Stimulated activated CD4-positive, alpha-beta T cell treated with anti-CD3 and anti-CD28 coated beads, Interleukin-1b, Interleukin-23, amount 100 ng/mL, for 1 hour (primary cell): ENCODE measurements at places on chromosomes 4 and X.

DNA sequence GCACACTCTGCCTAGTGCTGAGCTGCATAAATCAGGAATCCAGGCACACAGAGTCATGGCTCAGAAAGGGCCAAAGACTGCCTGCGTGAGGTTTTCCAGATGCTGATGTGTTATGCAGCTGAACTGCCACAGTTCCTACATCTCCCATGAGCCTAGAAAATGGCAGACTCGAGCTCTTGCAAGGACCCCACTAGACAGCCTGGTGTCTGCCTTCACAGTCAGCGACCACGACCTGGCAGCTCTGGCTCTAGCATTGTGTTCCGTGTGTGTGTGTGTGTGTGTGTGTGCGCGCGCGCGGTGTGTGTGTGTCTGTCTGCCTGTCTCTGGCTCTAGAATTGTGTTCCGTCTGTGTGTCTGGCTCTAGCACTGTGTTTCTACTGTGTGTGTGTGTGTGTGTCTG is 203.6 kb upstream of the AGTR2 start:
- no peak for DNase-seq

GRCh38 chr4:145090380-145090779 is 7.6 kb downstream of the ANAPC10 start:
- DNase-seq, result no peak

- DNase-seq, result no peak
Measured at GRCh38 chr4:139902321-139903320, 237.0 kb downstream of the MGST2 start.

DNA sequence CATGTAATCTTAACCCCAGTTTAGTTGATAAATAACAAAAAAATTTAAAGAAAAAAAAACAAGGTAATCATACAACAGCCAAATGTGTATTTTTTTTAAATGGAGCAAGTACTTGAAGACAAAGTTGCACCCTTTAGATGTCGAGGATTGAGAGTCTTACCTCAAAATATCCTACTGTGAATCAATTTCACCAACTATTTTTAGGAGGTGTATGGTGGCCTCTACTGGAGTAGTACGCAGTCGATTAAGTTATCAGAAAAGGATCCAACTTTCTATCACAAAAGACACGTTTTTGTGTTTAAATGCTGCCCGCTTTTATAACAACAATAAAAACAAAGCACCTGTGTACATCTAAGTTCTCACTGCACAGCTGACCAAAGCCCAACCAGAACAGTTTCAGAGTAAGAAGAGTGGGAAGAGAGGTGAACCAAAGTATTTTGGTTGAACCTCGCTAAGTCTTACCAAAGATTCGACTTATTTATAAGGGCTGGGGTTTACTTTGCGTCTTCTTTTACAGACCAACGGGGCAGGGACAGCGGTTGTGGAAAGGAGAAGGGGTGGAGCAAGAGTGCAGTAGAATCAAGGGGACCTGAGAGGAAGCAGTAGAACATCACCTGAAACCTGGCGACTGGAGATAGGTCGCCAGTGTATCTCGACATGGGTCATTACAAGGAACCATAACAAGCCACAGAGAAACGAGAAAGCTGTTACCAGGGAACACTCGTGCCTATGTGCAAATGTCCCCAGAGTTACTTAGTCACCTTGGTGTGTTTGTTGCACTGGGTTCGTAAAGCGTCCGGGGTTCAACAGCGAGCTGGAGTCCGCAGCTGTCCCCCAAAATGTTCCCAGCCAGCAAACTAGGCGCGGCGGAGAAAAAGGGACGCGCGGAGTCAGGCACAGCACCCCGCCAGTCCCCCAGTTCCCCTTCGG is 1.1 kb downstream of the RPS6KA6 start:
- no peak for DNase-seq

GRCh38 chr4:170423137-170423536 is 333.4 kb upstream of the AADAT start:
- DNase-seq, result no peak

DNA sequence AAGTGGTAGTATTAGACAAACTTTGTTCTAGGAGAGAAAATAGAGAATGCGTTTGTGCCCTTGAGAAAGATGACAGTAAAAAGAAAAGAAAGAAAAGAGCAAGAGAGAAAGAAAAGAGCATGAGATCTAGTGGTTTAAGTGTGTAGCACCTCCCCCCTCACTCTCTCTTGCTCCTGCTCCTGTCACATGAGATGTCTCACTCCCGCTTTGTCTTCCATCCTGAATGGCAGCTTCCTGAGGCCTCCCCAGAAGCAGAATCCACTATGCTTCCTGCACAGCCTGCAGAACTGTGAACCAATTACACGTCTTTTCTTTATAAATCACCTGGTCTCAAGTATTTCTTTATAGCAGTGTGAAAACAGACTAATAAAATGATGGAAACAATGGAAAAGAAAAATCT is 499.6 kb downstream of the ACTRT1 start:
- DNase-seq, result no peak

- DNase-seq, result no peak
Measured at GRCh38 chr4:125489952-125490690, 175.4 kb downstream of the FAT4 start.

DNA sequence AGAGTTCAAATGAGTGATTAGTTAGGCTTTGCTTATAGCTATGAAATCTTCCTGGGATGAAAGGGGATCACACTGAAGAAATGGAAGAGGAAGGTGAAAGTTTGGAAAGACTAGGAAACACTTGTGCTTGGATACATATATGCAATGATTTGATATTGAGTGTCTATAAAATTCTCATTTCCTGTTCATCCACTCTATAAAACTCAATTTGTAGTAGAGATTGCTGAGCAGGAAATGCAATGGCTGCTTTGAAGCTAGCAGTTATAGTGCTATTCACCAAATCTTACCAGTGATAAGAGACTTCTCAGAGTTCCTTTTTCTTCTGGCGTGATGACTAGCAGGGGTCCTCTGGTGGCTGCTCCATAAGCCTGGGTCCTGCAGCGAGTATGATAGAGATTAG is 128.1 kb upstream of the HPF1 start:
- DNase-seq, result no peak

DNA sequence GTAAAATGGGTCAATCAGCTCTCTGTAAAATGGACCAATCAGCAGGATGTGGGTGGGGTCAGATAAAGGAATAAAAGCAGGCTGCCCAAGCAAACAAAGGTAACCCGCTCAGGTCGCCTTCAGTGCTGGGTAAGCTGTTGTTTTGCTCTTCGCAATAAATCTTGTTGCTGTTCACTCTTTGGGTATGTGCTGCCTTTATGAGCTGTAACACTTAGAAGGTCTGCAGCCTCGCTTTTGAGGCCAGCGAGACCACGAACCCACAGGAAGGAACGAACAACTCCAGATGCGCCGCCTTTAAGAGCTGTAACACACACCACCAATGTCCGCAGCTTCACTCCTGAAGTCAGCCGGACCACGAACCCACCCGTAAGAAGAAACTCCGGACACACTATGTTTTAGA is 11.5 kb upstream of the CAMK2D start:
- no peak for DNase-seq

DNA sequence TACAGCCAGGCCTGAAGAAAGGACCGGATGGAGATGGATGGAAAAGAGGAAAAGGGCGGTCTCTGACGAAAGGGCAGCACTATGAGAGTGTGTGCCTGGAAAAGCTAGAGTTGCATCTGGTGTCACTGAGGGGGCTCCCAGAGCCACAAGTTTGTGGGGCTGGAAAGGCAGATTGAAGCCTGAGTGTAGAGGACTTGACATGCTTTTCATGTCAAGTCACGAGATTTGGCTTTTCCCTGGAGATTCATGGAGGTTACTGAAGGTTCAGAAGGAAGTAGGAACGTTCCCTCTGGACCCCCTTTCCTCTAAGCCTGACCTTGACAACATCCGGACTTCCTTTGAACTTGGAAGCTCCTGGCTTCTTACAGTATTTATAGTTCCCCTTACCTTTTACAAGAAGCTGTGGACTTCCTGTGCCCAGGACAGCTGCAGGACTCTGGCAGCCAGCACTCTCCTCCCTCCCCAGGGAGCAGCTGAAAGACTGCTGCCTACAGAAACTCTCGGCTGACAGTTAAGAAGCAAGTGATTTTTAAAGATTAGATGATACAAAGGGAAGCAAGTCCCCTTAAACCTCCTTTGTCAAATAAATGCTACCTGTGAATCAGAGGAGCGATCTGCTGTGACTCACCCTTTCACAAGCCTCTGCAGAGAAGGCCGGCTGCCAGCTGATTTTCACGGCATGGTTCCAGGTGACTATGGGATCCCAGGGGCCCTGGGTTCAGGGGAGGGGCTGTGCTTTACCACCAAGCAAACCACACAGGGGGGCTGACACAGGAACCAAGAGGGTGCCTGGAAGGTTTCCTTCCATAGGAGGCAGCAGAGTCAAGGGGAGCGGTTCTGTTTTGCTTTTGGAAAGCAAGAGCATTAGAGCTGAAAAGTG is 72.9 kb upstream of the STIM2 start:
- DNase-seq, result no peak

DNA sequence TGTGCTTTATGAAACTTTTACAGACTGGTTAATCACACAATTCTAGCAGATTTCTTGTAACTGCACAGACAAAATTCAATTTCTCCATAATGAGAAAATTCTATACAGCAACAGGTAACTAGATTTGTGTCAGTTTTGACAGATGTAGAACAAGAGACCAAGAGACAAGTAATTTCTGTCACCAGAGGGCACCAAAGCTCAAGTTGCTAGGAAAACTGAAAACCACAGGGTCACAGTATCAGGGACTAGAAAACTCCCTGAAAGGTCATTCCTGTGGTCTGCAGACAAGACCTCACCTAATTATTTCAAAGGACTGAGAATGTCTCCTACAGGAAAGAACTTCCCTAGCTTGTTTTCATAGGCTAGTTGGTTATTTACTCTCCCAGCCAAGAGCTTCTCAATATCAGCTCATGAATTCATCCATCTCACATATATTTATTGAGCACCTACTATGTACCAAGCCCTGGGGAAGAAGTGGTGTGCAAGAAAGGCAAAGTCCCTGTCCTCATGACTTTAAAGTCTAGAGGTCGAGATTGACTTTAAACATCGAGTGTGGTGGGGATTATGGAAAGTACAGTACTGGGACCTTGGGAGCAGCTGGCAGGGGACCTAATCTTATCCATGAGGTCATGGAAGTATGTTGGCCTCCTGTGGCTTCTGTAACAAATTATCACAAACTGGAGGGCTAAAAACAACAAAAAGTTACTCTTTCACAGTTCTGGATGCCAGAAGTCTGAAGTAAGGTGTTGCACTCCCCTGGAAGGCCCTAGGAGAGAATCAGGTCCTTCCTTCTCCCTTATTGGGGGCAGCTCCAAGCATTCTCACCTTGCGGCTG is 47.8 kb upstream of the SETD7 start:
- no peak for DNase-seq

- DNase-seq, result no peak
Measured at GRCh38 chr4:179543771-179544170, 2101.5 kb upstream of the AGA start.

GRCh38 chrX:34810916-34811315 is 131.7 kb upstream of the FAM47B start:
- no peak for DNase-seq

- no peak for DNase-seq
Measured at GRCh38 chrX:39175418-39176057, 374.3 kb downstream of the MID1IP1 start.

DNA sequence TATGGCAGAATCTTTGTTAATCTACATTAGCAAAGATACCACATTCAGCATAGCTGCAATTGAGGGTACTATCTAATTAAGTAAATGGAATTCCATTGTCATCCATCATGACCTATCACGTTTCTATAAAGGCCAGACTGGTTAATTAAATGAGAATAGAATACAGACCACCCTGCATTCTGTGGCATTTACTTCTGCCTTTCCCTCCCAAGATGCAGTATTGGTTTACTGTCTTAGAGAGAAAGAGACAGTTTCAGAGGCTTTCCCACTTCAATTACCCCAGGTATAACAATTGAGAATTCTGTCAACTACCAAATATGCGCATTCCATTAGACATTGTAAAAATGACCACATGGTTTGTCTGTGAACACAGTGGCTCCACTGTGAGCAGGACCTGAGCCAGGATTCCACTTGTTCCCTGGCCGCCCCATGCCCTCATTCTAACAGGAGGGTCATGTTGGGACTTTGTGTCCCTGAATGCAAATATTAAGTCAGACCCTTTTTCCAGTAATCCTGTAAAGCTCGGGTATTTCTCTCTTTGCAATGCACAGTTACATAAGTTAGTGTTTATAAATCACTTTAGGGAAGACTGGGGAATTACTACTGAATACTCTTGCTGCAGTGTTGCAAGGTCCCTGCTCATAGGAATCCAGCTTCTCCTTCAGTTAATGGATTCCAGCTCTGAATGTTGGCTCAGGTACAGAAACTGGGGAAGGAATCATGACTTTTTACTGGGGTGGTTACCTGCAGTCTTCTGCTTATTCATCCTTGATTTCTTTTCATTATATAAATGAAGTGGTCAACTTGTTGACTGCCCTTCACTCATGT is 261.0 kb downstream of the PDGFC start:
- DNase-seq, result no peak

GRCh38 chr4:145520172-145520571 is 38.5 kb downstream of the SMAD1 start:
- DNase-seq, result no peak

DNA sequence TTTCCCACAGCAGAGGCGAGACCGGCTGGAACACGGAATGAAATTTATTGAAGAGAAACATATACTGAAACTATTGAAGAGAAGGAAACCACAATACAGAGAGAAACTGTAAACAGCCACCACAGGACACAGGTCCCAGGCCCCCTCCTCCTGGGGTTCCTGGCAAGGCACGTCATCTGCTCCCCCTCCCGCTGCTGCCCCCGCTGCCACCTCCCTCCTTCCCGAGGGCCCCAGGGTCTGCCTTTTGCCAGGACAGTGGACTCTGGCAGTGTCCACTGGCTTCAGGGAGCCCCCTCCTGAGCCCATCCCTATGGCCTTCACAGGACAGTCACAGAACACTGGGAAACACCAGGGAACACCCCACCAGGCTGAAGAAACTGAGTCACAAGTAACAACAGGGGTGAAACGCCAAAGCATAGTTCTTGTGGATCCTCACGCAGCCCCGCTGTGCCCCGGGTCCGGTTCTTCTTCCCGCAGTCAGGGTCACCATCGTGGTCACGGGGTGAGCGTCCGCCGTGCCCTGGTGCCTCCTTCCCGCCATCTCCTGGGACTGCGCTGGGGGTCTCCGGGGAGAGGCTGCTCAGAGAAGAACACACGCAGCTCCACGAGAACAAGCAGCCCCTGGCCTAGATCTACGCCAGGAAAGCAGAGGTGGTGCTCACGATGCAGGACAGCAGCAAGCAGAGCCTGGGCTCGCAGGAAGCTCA is 5.4 kb downstream of the PNMA6E start:
- no peak for DNase-seq

- DNase-seq, result no peak
Measured at GRCh38 chrX:132636080-132636479, 147.2 kb upstream of the MBNL3 start.
